ENCODE measurements at places on chromosomes 7 and 10.

DNA sequence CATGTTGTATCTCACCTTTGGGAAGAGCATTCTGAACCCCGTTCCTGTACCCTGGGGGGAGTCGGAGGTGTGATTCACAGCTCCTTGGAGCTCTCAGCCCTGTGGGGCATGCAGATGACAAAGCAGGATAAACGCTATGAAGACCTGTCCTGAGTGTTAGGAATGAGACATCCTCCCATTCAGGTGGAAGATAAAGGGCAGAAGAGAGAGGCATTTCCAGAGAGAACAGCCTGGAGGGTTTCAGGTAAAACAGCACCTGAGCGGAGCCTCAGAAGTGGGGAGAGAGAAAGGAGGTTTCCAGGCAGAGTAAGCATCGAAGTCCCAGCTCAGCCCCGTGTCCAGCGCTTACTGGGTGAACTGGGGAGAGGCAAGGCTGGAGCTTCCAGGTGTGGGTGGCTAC, 288.9 kb downstream of the KLF6 start:
- DNase-seq, result no peak

DNA sequence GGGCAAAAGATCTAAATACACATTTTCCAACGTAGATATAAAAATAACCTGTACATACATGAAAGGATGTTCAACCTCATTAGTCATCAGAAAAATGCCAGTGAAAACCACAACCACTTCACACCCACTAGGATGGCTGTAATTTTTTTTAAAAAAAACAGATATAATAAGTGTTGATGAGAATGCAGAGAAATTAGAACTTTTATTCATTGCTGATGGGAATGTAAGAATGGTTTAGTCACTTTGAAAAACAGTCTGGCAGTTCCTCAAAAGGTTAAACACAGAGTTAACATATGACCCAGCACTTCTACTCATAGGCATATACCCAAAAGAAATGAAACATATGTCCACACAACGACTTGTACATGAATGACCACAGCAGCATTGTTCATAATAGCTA, 32.3 kb upstream of the PRKCQ start:
- DNase-seq, result no peak

DNA sequence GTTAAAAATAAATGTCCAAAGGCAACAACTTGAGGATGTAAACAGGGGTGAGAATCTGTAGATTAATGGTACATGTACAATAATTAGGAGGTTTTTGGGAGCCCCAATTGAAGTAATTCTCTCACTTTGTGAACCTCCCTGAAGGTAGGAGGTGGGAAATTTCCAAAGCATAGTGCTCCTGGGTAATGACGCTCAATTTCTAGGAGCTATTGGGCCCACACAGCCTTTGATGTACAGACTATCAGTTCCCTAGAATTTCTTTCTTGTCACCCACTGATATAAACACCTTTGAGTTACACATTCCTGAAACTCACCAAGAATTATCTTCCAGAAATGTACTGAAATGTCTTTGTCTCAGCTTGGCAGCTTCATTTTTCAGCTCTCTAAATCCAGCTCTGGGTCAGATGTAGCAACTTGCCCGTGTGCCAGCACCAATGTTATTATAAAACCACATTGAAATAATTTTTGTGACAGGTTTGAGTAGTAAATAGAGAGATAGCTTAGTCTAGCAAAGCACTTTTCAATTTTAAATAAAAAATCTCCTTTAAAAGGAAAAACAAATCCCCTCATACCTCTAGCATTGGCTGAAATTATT, 36.6 kb upstream of the GALNT17 start:
- no peak for DNase-seq

DNA sequence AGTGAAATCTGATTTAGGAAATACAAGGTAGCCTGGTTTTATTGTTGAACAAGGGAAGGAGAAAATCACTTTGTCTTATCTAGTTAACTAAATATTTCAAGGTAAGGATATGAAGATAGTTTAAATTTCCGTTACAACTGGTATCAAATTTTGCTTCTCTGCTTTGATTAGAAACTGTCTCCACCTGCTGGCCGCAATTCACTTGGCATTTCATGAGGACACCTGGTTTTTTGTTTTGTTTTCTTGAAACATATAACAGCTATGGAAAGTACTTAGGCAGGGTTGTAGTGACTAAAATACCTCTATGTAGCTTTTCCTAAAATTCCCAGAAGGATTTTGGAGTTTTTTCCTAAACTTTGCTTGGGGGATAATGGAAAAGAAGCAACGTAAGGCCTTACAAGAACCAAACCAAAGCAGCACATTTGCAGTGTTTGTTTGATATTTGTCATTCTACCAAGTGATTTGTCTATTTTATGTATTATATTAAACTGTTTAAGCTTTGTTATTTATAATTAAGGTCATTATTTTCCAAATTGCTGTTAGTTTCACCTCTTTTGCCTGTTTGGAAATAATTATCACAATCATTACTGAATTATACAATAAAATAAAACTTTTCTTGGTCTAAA, 73.6 kb downstream of the AHCYL2 start:
- DNase-seq, result peak; percentile 20

DNA sequence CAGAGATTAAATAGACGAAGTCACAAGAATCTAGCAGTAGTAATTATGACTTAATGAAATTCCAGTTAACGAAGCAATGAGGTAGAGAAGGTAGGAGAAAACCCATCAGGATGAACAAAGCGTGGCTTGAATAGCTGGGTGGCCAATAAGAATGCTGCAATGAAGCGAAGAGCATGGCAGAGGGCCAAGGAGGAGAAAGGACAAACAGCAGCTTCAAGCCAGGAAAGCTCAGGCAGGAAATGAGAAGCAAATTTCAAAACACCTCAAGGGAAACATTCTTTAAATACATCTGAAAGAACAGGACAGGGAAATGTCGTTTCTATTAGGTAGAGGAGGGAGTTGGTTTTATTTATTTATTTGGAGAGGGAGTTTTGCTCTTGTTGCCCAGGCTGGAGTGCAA, 122.5 kb downstream of the KIAA1217 start:
- no peak for DNase-seq

DNA sequence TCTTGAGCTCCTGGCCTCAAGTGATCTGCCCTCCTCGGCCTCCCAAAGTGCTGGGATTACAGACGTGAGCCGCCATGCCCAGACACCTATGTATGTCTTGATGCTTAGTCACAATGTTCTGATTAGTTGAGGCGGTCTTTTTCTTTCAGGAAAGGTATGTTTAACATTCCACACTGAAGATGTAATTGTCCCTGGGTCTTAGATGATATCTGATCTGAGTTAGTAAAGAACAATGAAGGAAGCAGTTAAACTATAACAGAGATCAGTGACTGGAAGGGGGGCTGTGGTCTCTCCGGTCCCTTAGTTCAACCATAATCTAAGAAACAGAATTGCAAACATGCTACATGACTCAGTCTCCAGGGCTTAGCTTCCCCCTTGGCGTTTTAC, 31.5 kb upstream of the SH2D4B start:
- DNase-seq, result no peak

Measured in stimulated activated CD8-positive, alpha-beta memory T cell treated with anti-CD3 and anti-CD28 coated beads, Interleukin-4, amount 100 ng/mL, for 4 hours (primary cell).